ENCODE measurements at places on chromosomes 2 and 18. TPM values are rescaled to one million over a fixed set of nuclear protein-coding genes. Genes with fewer than 3 reads are reported as not detected.

The VAMP5 gene
- total RNA-seq = 35.1 TPM

The EGR4 gene
- 0.16 TPM for total RNA-seq

The FEV gene
- total RNA-seq = not detected

The CD8B2 gene
- total RNA-seq = not detected

The ZNF514 gene
- total RNA-seq = 36.7 TPM

The DCTN1 gene
- total RNA-seq = 89.3 TPM

The KLHL14 gene
- not detected for total RNA-seq

The NXPH2 gene
- total RNA-seq = not detected

All from naive thymus-derived CD4-positive, alpha-beta T cell (primary cell).